Activated gamma-delta T cell (primary cell): ENCODE measurements at places on chromosomes 7 and 10.

- DNase-seq, result no peak
Observed at GRCh38 chr10:90930070-90930837, 9.4 kb upstream of the ANKRD1 start.

- DNase-seq, result no peak
Observed at GRCh38 chr10:71404503-71405295, 8.0 kb downstream of the CDH23 start.

- no peak for DNase-seq
Observed at GRCh38 chr10:29386342-29386999, 97.6 kb downstream of the LYZL1 start.

GRCh38 chr10:69419096-69419743 is 2.5 kb upstream of the TACR2 start:
- no peak for DNase-seq
